ENCODE measurements at places on chromosomes 11 and 22.

GRCh38 chr11:133724116-133724515, 121.2 kb downstream of the SPATA19 start:
- DNase-seq = no peak

- DNase-seq = no peak
These were observed 739 bp downstream of the ZMAT5 start for GRCh38 chr22:29765905-29766631.

GRCh38 chr22:25992331-25992730, 176.9 kb upstream of the SEZ6L start:
- no peak for DNase-seq

DNA sequence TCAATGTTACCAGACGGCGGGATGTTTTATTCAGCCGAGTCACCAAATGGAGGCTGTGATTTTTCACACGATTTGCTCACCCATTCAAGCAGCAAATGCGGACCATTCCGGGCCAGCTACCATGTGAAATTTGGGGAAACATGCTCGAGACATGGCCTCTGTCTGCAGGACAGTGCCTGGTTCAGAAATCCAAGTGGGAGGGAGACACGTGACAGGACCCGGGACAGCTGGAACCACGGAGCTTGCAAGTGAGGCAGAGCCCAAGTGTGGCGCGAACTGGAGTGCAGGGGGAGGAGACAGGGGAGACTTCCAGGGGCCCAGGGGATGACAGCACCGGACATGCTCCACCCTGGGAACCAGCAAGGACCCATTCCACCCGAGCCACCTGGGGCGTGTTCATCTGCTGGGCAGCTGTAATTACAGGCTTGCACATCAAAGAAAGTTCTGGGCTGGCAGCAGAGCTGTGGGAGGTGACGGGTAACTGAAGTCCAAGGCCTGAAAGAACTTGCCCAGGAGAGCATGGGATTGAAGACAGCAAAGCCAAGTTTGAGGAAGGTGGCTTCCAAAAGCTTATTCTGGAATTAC, 16.5 kb downstream of the CERK start:
- no peak for DNase-seq

- DNase-seq = no peak
These were observed 42.9 kb upstream of the CRYBB3 start for GRCh38 chr22:25156736-25157135.

DNA sequence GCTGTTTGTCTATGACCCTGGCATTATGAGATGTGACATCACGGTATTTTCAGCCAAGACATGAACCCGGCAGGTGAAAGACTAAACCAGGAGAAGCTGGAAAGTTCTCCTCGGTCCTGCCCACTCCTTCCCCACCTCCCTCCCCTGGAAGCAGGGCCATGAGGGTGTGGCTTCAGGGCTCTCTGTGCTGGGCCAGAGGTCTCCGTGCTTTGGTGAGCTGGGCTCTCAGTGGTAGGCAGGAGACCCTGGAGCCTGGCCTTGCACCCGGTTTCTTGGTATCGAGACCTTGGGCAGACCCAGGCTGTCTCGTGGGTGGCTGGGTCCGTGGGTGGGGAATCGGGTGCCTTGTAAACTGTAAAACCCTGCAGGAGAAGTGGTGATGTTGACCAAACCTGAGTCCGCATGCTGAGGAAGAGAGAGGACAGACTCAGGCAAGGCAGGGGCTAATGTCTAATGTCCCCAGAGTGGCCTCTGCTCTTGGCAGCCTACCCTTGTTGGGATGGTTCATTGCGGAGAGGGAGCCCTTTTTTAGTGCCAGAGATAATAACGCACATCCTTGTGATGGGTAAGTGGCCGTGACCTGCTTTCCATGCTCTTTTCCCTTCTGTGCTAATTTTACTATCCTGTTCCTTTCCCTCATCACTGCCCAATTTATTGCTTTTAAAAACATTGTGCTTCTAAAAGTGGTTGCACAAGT, 48.6 kb upstream of the PARVG start:
- no peak for DNase-seq

DNA sequence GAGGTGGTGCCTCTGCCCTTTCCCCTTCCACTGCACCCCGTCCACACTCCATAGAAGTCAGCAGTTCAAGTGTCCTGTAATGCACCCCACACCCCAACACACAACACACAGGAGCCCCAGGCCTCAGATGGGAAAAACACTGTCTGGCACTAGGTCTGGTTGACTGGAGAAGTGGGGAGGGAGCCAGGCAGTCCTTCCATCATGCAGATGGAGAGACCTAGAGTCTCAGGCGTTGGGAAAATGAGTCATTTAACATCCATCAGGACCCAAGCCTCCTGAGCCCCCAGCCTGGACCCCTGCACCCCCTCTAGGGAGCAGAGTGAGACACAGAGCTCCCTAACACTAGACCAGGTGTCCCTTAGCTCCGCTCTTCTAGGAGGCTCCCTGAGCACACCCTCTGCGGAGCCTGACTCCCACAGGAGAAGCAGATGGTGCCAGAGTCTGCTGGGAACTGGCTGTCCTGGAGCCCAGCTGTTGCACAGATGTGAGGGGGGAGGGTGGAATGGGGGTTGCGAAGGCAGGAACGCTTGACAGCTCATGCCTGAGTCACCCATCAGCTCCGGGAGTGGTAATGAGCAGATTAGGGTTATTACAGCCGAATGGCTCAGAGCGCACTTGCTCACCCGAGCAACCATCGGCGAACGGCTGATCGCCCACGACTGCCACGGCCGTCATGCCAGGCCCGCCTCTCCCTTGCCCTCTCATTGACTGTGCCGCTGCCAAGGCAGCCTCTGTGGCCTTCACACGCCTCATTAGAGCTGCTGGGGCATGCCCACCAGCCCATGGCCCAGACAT, 22.1 kb upstream of the SYT7 start:
- DNase-seq = peak; percentile 81

- no peak for DNase-seq
These were observed 10.1 kb upstream of the BLID start for GRCh38 chr11:122126024-122126688.

DNA sequence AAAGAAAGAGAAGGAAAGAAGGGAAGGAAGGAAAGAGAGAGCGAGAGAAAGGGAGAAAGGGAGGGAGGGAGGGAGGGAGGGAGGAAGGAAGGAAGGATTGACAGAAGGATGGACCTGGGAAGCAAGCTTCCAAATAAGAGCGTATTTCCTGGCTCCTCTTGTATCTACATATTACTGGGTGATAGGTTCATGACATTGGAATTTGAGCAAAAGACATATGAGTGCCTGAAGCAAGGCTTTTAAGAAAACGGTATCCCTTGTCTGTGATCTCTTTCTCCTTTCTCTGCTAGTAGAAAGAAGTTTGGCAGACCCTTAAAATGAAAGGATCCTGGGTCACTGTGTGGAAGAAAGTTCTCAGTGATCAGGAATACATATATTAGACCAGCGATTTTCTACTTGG, 932.2 kb upstream of the CCDC90B start:
- no peak for DNase-seq

- DNase-seq = no peak
These were observed 23.8 kb downstream of the FLRT1 start for GRCh38 chr11:64059339-64060140.

GRCh38 chr22:30204742-30205111, 41.8 kb downstream of the LIF start:
- no peak for DNase-seq

DNA sequence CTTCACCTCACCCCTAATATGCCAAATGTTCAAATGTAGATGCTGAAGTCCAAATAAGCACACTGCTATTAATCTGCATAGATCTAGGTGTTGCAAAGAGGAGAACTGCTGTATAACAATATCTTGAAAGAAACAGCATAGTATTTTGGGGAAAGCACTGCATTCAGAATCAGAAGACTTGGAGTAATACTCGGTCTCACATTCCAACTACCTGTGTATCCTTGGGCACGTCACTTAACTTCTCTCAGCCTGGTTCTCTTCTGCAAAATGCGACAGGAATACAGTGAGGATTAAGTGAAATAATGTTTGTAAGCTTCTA, 332 bp upstream of the HMGXB4 start:
- DNase-seq = no peak

DNA sequence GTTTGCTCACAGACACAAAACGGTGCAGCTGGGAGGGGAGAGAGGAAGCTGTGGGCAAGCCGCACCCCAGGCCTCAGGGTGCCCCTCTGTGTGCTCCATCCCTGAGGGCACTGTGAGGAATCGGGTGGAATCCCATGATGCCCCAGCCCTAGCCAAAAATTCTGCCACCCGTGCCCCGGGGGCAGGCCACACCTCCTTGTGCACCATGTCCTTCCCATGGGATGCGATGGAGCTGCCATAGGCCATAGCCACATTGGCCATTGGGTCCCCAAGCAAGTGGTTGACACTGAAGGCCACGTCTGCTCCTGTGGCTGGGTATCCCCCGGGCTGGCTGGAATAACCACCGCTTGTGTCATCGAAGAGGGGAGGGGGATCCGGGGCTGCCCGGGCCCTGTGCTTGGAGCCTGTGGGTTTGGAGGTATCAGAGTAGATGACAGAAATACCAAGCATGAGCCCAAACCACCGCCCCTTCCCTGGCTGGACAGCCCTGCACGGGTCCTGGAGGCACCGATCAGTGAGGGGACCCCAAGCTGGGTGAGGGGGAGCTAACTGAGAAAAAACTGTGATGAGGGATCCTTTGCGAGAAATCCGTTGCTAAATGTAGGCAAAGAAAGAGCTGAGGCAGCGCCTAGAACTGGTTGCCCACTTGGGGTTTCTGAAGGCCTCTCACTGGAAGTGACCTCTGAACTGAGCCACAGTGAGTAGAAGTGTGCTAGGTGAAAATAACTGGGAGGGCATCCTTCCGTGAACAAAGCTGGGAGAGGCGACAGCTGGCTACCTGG, 863 bp downstream of the YIF1A start:
- no peak for DNase-seq

DNA sequence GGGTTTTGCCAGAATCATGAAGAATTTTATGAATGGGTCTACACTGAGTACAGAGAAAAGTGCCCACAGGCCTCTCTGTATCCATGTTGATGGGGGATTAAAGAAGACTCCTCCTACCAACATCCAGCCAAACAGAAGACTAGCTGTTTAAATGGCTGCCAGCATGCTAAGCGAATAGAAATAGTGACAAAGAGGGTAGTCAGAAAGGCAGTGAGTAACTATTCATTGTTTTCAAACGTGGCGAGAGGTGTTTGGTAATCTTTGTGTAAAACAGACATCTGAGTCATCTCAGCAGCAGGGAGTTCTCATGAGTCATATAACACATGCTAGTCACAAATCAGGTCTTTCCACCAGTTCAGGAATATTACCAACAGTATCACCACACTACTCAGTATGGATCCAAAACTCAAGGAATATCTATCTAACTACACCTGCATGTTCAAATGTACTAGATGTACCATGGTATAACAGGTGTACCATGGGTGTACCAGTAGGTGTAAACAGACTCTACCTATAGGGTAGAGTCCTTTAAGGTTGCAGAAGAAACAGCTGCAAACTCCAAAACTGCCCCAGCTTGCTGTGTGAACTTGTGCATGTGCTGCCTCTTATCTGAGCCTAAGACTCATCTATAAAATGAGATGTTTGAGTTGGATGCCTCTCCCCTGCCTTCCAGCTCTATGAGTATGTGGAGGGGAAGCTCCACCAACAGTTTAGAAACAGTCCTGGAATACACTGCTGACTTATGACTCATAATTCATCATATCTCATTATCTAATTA, 82.0 kb downstream of the SLC1A2 start:
- peak; percentile 99 for DNase-seq

DNA sequence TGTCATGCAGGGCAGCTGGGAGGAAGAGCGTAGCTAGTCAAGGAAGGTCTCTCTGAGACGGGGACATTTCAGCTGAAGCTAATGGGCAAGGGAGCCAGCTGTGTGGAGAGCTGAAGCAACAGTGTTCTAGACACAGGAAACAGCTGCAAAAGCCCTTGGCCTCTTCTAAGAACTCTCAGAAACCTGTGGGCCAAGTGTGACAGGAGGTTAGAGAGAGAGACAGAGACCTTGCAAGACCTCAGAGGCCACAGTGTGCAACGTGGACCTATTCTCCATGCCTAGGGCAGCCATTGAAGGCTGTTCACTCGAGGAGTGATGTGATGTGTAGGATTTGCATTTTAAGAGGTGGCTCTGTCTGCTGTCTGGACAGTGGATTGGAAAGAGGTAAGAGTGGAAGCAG, 48.7 kb upstream of the TNRC6B start:
- DNase-seq = no peak

GRCh38 chr22:46591930-46592329, 28.3 kb upstream of the GRAMD4 start:
- no peak for DNase-seq

- no peak for DNase-seq
These were observed 866 bp upstream of the SELENOO start for GRCh38 chr22:50199829-50200460.

DNA sequence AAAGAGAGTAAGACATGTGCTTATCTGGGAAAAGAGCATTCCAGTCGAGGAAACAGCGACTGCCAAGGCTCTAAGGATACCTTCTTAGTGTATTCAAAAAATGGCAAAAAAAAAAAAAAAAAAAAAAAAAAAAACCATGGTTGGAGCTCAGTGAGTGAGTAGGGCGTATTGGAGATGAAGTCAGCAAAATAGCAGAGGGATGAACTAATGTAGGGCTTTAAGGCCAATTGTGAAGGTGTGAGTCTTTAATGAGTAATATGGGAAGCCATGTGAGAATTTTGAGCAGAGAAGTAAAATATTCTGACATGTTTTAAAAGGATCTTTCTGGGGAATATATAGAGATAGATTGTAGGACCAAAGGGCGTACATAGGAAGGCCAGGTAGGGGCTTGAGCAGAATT, 498.6 kb upstream of the ISX start:
- DNase-seq = no peak

GRCh38 chr11:19931771-19932369, 219.2 kb downstream of the NAV2 start:
- no peak for DNase-seq

DNA sequence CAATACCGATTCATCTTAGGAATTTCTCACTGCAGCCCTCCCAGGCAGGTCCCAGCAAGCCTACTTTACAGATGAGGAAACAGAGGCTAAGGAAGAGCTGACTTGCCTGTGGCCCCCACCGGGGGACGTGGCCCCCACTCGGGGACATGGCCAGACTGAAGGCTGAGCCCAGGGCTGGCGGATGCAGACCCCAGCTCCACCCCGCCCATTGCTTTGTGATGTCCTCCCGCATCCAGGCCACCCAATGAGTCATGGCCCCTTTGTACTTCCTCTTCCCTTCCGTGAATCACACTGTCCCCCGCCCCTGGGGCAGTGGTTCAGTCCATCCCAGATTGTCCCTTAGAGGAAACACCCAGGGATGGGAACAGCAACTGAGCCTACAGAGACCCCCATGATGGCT, 116.0 kb upstream of the ANO1 start:
- DNase-seq = no peak

- DNase-seq = no peak
These were observed 112.6 kb downstream of the C11orf91 start for GRCh38 chr11:33588056-33588455.

Data from non-pigmented ciliary epithelial cell (primary cell).